Astrocyte (in vitro differentiated cells and primary cell): ENCODE measurements at places on chromosomes 5 and 9.

- DNase-seq = peak; percentile 54
These were observed 34.5 kb upstream of the GLIS3 start for GRCh38 chr9:4334410-4334813.

- DNase-seq = no peak
These were observed 24.5 kb downstream of the SNX18 start for GRCh38 chr5:54541823-54542783.

DNA sequence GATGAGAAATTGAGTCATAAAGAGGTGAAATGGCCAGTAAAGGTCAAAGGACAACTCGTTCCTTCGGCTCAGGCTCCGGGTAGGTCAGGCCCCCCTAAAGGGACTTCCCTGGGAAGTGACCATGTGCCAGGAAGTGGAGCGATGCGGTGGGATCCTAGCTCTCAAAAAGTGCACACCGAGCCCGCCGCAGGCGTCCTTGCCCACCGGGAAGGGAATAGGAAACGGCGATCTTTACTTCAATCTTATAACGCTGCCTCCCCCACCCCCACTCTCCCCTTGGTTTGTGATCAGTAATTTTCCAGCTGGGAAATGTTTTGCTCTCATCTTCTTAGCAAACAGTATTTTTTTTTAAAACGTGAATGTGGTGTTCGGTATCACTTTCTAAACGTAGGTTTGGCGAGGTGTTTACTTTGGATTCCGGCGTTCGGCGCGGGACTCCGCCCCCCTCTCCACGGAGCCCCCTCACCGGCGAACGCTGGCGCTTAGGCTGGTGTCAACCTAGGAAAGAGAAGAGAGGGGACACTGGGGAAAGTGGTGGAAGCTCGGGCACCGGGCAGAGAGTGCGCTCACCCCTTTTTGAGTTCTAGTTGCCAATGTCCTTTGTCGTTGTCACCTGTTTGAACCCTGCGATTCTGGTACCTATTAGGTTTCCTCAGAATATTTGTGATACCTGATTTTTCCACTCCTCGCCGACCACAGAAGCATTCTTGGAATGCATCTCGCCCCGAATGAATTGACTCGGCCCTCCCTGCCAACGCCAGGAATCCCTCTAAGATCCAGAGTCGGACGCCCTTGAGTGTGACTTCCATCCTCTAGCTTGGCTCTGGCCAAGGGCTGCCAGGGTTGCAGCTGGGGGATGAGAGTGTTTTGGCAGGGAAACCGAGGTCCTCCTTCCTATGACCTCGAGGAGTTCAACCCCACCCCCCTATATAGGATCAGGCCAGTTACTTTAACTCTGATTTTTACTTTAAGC, 1.8 kb upstream of the KLF4 start:
- no peak for DNase-seq

- DNase-seq = peak; percentile 18
These were observed 90.1 kb downstream of the ADAMTS6 start for GRCh38 chr5:65391591-65391990.

DNA sequence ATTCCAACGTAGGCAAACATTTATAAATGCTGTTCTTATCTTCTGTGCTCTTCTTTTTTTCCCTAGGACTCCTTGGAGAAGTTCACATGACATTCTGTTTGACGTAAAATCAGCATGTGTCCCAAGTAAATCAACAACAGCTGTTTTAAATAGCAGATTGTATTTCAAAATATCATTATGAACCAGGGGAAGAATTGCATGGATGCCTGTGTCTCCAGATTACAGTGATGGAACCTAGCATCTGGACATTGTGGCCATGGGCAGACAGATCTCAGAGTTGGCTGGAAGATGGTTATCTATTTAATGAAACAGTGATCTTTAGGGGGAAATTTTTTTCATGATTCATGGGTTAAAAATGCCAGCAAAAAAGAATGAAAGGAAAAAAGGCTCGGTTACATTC, 222.0 kb downstream of the MAN2A1 start:
- DNase-seq = peak; percentile 52

GRCh38 chr9:95732802-95733688, 142.4 kb upstream of the ERCC6L2 start:
- DNase-seq = no peak

DNA sequence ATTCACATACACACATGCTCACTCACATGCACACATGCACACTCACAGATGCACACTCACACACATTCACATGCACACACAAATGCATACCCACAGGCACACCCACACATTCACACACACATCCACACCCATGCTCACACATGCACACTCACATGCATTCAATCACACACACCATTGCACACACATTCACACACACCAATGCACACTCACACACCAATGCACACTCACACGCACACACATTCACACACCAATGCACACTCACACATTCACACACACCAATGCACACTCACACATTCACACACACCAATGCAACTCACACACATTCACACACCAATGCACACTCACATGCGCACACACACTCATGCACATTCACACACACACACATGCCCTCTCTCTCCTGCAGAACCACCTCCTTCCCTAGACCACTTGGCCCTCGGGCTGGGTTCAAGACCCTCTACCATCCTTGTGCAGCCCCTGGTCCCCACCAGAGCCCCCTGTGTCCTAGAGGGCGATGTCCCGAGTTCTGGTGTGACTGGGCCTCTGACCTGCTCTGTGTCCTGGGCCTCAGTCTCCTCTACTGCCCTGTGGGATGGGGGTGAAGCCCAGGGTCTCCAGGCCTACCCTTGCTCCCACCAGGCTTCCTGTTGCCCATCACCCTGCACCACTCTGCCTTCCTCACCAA, 139.0 kb downstream of the OLFM1 start:
- no peak for DNase-seq

DNA sequence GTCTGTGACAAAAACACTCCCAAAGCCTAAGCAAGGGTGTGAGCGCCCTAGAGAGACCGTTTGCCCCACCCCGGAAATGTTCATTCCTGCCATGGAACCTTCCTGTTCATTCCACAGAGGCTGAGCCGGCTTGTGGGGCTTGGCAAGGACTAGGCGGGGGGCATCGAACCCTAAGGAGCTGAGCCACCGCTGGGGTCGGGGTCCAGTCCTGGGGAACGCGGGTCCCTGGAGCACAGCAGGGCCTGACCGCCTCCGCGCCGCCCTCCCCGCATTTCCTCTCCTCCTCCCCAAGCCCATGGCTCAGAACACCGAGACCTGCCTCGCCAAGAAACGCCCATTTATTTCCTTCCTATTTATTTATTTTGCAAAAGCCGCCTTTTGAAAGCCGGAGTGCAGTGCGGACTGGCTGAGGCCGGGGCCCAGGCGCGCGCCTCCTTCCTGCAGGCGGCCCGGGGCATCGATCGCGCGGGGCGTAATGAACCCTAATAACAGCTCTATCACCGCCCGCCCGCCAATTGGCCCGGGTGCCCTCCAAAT, 228.9 kb upstream of the IRX4 start:
- DNase-seq = no peak

DNA sequence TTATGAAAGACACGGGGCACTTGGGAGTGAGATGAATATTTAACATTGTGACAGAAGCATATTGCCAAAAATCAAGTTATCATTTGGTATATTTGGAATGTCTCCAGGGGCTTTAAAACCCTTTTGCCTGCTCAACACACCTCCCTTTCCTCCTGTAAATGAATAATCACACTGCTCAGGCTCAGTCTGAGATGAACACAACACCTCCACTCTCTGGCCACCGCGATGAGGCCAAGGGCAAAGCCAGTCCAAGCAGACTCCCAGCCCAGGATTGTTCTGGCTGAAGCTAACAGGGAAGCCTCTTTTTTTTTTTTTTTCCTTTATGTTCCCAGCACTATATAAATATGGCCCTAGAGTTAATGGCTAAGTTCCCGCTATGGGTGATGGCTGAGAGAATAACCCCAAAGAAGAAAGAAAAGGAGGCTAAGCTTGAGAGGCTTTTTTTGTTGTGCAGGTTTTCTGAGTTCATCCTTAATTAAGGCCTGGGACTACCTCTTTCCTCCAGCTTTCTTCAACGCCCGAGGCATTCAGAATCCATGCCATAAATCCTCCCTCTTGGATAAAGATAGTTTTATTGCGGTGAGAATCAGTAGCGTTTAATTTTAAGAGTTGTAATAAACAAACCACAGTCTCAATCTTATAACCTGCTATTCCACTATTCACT, 10.5 kb upstream of the ERAP1 start:
- DNase-seq = no peak

GRCh38 chr9:114825126-114825795, 19.4 kb upstream of the TNFSF15 start:
- DNase-seq = no peak

GRCh38 chr5:1930501-1930879, 47.8 kb upstream of the IRX4 start:
- DNase-seq = no peak

- DNase-seq = no peak
These were observed 59.3 kb downstream of the RGS3 start for GRCh38 chr9:113522858-113523257.

- DNase-seq = no peak
These were observed 308.0 kb upstream of the NREP start for GRCh38 chr5:112064956-112065355.

DNA sequence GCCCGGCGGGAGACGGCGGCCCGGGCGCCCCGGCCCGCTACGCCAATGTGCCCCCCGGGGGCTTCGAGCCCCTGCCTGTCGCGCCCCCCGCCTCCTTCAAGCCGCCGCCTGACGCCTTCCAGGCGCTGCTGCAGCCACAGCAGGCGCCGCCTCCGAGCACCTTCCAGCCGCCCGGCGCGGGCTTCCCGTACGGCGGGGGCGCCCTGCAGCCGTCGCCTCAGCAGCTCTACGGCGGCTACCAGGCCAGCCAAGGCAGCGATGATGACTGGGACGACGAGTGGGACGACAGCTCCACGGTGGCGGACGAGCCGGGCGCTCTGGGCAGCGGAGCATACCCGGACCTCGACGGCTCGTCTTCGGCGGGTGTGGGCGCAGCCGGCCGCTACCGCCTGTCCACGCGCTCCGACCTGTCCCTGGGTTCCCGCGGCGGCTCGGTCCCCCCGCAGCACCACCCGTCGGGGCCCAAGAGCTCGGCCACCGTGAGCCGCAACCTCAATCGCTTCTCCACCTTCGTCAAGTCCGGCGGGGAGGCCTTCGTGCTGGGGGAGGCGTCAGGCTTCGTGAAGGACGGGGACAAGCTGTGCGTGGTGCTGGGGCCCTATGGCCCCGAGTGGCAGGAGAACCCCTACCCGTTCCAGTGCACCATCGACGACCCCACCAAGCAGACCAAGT, 723 bp downstream of the SNX18 start:
- DNase-seq = no peak

DNA sequence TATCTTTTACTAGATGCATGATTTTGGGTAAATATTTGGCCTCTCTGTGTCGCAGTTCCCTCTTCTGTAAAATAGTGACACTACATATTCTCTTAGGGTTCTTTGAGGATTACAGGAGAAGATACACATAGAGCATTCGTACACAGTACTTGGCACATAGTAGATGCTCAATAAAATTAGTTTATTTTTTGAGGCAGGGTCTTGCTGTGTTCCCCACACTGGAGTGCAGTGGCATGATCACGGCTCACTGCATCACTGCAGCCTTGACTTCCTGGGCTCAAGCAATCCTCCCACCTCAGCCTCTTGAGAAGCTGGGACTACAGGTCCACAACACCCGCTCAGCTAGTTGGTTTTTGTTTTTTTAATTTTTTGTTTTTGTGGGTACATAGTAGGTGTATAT, 1.6 kb downstream of the SCAI start:
- no peak for DNase-seq

DNA sequence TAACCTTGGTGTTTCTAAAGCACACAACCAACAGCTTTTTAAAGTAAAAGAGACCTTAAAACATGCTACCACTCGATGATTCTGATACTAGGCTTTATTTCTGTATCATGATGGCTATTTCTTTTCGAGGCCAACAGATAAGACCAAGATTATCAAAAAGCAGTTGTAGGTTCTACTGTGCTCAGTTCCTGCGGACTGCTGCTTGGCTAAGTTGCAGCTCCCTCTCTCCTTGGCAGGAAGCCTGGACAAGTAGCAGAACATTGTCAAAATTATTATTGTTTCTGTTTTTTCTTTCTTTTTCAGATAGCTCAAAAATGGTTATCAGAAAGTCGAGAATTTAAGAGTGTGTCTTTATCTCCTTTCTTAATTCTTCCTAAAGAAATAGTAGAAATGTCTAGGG, 607.6 kb downstream of the PTPRD start:
- DNase-seq = no peak

GRCh38 chr9:107647141-107647540, 157.6 kb upstream of the KLF4 start:
- DNase-seq = no peak

DNA sequence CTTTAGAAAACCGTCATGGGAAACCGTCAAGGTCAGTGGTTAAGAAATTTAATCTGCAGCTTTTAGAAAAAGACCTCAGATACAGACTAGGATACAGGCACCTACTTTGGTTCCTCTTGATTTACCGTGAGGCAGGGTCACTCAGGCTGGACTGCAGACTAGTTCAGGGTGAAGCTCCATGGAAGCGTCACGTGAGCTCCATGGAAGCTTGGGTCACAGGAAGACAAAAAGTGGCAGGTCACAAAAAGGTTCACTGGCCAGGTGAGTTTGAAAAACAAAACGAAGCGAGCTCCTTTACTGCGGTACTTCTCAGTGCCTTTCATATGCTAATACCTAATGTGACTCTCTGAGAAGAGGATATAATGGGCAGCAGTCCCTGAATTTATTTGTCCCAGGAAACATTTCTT, 43.0 kb downstream of the PRRC2B start:
- DNase-seq = no peak

GRCh38 chr9:129141066-129142041, 30.1 kb downstream of the PTPA start:
- peak; percentile 96 for DNase-seq

DNA sequence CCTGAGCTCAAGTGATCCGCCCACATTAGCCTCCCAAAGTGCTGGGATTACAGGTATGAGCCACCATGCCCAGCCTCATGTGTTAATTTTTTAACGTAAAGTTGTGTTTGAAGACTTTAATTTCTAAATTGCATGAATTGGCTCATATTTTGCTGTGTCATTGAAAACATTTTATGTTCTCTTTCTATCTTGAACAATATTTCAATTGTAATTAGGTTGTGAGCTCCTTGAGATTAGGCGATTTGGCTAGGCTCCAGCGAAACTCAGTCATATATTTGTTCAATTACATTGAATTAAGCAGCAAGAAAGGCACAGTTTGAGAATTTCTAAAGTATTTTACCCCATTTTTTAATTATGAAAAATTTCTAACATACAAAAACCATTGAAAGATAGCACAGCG, 34.0 kb downstream of the GAPVD1 start:
- DNase-seq = no peak

DNA sequence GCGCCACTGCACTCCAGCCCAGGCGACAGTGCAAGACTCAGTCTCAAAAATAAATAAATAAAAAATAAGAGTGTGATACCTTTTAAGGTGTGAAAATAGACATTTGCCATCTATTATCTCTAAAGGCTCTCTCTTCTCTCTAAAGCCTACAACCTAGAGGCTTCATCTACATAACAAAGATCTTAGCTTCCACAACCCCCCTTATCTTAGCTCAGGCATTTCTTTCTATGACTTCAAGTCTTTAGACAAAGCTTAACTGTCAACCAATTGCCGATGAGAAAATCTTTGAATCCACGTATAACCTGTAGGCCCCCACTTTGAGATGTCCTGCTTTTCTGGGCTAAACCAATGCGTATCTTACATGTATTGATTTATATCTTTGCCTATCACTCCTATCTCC, 64.9 kb upstream of the ADAMTS19 start:
- DNase-seq = no peak
